ENCODE measurements at places on chromosomes 3 and 15. TPM values are rescaled to one million over a fixed set of nuclear protein-coding genes. Genes with fewer than 3 reads are reported as not detected.

Gene CHRFAM7A
- not detected for total RNA-seq

Gene ERC2
- not detected for total RNA-seq

Gene CCDC54
- not detected for total RNA-seq

Gene ADPRH
- 0.21 TPM for total RNA-seq

Gene RTP3
- not detected for total RNA-seq

Gene SLC6A20
- total RNA-seq: not detected

Gene MRAS
- 32.7 TPM for total RNA-seq

Gene ZNF501
- not detected for total RNA-seq

Gene STAB1
- total RNA-seq: 0.12 TPM

Gene RBM6
- total RNA-seq: 36.6 TPM

Gene GRK7
- total RNA-seq: not detected

Gene SLC15A2
- total RNA-seq: not detected

Gene GABRG3
- total RNA-seq: not detected

Gene SH3GL3
- not detected for total RNA-seq

Gene CCDC33
- 0.24 TPM for total RNA-seq

All from A172 (cell line).